ENCODE measurements at places on chromosomes 2 and 18.

DNA sequence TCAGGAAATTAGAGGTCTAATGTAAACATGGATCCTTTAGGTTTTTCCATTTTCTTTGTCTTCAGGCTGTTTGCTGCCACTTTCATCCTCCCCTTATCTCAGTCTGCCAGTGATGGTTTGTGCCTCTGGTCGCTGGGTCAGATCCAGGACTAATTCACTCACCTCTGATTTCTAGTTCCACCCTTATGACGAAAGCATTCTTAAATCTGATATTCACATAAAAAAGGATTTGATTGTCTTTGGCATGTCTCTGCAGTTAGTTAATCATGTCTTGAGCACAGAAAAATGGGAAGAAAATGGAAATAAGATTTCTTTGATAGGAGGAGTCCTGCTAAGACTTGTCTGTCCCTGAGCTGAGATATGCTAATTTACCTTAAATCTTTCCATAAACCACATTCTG lies 4.6 kb downstream of the IL1RL1 start:
- no peak for DNase-seq

DNA sequence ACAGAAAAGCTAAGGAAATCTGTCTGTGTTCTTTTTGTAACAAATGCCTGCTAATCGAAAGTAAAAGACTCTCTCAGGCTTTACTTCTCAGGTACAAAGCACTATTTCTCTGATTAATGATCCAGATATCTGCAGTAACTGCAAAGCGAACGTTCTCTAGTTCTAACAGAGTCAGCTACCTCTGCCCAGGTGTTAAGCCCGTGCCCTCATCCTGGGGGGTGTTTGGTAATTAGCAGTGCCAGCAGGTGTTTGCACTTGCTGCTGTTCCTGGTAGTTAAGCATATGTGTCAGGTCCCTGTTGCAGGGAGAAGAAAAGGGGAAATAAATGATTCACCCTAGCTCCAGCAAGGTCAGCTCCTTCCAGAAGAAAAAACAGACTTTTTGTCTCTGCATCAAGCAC lies 58.8 kb upstream of the CRIM1 start:
- no peak for DNase-seq

DNA sequence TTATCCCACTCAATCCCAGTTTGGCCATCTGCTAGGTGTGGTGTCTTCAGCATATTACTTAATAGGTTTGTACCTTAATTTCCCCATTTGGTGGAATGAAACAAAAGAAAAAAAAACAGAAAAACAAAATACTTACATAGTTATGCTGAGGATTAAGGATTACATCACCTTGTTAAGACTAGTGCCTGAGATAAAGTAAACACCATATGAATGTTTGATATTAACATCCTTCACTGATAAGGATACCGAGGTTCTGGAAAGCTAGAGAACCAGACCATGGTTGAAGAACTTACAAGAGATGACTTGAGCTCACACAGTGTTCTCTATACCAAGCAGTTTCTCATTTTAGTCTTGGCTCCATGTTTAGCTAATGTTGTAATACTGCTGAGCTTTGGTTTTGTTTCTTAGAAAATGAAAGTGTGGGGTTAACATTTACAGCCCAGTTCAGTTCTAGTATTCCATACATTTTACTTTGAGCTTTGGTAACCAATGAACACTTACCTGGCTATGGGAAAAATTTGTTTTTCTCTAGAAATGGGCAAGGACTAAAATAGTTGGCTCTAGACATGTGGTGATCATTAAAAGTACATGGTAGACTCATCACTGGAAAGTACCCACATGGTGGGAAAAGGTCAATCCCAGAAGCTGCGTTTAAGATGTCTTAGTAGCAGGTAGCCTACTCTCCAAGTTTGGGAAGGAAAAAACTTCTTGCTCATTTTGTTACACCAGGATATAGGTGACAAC lies 5.8 kb upstream of the GPD2 start:
- no peak for DNase-seq

DNA sequence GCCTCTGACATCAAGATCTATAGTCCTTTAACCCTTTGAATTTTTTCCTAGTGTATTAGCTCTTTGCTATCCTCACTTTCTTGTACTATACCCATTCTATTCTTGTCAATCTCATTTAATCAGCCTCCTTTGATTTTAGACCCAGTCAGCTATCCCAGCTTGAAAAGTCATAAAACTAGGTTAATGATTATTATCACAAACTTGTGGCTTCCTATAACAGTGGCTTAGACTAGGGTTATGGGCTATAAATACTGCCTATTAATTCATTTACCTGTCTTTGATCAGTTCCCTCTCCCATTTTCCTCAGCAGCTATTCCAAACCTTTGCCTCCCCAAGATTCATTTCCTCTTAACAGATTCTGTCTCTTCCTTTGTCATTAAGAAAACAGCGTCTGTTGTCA lies 174.8 kb downstream of the UBR3 start:
- DNase-seq: no peak

- DNase-seq: no peak
Observed at GRCh38 chr2:54909001-54909400, 141.2 kb downstream of the RTN4 start.

- DNase-seq: no peak
Observed at GRCh38 chr2:20419007-20419576, 27.8 kb upstream of the RHOB start.

DNA sequence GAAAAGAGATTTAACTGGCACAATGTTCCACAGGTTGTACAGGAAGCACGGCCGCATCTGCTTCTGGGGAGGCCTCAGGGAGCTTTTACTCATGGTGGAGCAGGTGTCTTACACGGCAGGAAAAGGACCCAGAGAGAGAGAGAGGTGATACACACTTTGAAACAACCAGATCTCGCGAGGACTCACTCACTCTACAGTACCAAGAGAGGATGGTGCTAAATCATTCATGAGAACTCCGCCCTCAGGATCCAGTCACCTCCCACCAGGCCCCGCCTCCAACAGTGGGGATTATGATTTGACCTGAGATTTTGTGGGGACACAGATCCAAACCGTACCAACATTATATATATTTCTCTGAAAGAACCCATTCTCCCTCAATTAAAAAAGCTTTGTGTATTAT lies 79.7 kb upstream of the DOCK10 start:
- DNase-seq: no peak

DNA sequence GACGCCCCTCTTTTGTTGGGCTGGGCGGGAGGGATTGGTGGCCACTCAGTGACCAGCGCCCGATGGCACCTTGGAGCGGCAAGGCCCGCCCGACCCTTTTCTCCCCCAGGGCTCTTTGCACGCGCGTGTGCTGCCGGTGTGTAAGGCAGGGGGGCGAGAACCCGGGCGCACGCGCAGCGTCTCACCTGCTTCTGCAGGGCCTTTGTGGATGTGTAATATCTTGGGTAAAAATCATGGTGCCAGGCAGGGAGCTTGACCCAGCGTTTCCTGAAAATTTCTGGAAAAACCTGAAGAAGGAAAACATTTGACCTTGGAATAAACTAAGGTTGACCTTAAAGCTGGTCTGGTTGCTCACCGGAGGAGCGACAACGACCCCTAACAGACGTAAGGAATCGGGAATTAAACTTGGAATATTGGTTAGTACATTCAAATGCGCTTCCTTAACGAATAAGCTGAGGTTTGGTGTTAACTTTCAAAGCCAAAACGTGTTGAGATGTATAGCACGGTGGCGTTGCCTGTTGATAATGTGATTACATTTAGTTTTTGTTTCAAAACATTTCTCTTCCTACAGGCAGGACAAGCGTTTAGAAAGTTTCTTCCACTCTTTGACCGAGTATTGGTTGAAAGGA lies 438 bp downstream of the HSPE1 start:
- no peak for DNase-seq

DNA sequence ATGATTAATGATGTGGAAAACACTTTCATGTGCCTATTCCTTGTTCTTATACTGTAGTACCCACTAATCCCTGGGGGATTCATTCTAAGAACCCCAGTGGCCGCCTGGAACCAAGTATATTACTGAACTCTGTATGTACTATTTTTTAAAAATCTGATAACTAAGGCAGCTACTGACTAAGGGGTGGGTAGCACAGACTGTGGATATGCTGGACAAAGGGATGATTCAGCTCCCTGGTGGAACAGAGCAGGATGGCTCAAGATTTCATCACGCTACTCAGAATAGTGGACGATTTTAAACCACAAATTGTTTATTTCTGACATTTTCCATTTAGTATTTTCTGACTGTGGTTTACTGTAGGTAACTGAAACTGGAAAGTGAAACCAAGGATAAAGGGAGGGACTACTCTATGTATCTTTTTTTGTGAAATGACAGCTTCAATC lies 41.8 kb upstream of the CDC42EP3 start:
- DNase-seq: no peak

DNA sequence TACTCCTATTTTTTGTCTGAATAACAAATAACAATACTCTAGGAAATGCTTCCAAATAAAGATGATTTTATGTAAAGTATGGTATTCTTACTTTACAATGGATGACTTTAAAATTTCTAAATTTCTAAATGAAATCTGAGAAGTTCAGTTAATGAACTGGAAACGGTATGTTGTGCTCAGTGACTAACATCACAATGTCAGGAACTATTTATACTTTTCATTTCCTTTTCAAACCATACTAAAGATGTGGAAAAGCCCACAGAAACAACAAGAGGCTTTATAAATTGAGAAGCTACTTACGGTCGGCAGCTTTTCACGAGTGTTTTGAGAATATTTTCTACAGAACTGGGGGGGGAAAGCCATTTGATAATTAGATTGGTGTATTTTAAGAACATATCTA lies 31.1 kb downstream of the PSME4 start:
- no peak for DNase-seq

DNA sequence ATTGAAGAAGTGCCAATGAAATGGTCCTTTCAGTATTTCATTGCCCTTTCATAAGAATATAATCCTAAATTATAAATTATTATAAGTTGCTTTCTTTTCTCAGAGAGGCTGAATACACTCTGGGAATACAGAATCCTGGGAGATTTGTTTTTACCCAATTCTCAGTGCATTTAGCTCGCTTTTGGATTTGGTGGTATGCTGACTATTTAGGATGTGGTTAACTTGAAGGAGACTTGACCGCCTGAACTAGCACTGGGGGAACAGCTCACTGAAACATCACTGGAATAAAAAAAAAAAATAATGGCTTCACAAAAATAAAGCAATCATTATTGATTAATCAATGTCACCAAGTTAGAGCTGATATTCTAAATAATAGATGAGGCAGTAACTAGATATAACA lies 10.2 kb downstream of the TNFAIP6 start:
- DNase-seq: no peak

DNA sequence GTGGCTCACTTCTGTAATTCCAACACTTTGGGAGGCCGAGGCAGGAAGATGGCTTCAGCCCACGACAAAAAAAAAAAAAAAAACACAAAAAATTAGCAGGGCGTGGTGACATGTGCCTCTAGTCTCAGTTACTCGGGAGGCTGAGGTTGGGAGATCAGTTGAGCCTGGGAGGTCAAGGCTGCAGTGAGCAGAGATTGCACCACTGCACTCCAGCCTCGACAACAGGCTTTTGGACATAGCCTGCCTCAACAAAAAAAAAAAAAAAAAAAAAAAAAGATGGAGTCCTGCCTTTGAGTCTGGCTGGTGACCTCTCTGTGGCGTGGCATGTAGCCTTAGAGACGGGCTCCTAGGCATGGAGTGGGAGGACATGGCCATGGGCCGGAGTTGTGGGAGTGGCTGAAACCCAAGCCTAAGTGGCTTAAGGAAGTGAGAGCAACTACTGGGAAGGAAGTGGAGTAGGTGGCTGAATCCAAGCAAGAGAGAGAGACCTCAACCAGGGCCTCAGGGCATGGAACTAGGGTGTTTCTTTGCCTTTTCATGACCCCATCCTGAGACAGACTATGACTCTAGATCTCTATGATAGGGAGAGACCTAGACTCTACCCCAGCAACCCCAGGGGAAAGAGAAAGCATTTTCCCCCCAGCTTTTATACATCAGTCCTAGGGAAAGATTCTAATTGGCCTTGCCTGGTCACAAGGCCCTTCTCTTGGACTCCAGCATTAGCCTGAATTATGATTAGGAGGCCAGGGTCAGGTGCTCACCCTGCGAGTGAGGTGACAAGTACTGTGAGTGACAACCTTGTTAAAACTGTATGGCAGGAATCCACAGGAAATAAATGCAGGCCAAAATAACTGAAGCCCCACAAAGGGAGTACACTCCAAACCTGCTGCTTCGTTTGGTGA lies 34.2 kb downstream of the NPAS2 start:
- DNase-seq: no peak

DNA sequence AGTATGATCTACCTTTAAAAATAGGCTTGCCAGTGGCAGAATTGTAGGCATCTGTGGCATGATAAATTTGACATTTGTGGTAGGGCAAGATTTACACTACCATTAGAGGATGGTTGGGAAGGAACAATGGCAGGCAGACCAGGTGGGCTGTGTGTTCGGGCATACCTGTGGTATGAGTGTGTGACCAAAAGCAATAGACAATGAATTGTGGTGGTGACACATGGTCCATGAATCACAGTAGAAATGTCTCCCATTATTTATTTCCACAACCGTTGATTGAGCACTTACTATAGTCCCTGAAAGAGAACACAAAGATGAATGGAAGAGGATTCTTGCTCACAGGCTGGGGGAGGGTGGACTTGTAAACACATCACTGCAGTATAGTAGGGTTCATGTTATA lies 29.9 kb upstream of the RUFY4 start:
- no peak for DNase-seq

GRCh38 chr2:240426845-240427721 lies 8.4 kb upstream of the GPC1 start:
- DNase-seq: no peak

DNA sequence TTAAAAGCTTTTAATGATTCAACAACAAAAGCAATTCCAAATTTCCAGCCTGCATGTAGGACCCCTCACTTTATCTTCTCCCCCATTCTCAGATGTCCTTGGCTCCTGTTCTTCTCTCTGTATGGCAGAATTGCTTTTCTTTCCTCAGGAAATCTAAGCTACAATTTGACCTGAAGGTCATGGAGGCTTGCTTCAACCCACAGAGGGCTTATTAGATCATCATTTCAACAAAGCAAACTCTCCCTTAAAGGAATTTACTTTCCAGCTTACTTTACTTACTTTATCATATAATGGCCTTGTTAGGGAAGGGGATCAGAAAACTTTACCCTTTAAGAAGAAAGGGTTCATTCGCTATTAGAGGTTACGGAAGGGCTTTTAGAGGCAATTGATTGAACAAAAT lies 211.5 kb downstream of the RAD51AP2 start:
- DNase-seq: no peak

- DNase-seq: no peak
Observed at GRCh38 chr18:5237083-5237722, 40.1 kb upstream of the AKAIN1 start.

DNA sequence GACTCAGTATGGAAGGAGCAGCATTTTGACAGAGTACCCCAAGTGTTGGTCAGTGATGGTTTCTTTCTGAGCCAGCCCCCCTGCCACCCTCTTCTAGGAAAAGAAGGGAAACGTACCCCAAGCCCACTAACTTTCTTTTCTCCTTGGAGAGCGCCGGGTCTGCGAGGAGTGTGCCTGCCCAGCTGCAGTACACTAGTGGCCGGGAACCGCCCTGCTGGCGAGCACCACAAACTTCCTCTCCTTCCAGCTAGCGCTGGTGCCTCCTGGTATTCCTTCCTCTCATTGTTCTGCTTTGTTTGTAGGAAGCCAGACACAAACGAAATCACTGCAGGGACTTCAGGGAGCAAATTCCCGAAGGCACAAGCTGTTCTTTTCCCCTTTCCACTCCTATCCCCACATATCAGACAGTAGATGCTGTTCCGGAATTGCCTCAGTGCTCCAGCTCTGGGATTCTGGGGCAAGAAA lies 1.8 kb downstream of the CCDC85A start:
- DNase-seq: no peak

GRCh38 chr2:67919490-67919889 lies 143.3 kb downstream of the C1D start:
- DNase-seq: no peak
